ENCODE measurements at places on chromosomes 16 and 17.

DNA sequence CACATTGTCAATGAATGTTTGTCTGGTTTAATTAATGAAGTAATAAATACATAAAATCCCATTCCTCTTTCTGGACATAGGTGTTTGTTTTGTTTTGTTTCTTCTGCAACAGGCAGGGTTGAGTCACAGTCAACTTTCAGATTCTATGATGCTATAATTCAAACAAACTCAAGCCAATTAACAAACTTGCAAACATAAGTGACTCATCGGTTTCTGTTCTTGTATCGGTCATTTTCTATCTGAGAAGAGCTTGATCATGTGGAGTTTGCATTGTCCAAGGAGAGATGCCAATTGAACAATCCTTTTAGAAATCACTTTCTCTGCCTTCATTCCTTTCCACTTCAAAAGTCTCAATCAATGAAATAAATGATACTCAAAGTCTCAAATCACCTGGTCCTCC, 294.2 kb upstream of the C16orf82 start:
- no peak for DNase-seq

DNA sequence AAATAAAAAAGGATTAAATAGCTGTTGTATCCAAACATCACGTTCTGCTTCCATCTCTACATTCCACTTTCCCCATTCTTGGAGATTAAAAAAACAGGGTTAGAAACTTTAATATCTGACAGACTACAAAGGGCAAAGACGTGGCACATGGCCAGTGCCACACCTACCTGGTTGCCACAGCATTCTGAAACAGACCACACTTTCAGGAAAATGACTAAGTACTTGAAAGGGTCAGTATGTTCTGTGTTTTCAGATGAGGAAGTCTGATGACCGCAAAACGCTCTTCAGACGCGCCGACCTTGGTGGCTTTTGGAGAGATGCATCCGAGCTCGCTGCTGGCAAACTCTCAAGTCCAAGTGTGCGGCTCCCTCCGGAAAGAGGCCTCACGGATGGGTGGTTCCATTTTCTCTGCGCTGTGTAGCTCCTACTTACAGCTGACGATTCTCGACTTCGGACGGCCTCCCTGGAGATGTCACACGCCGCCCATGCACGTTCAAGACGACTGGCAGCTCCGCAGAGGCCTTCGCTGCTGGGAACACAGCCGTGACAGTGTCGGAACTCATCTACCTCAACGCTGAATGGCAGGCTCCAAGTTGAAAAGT, 15.5 kb downstream of the MAP1LC3B start:
- no peak for DNase-seq

DNA sequence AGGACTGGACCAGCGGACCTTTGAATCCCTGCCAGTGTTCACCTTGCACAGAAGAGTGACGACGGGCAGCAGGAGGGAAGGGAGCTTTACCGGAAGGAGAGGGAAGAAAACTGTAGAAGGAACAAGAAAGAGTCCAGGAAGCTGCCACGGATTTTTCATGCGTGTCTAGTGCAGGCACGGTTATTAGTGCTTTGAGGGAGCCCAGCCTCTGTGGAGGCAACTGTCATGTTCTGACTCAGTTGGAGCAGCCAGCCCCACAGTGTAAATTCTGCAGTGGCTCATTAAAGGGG, 6.5 kb upstream of the HOXB13 start:
- DNase-seq = no peak

GRCh38 chr17:63775420-63775819, 1.4 kb downstream of the DDX42 start:
- DNase-seq = no peak

- DNase-seq = no peak
These were observed 114.6 kb upstream of the MED13 start for GRCh38 chr17:62179525-62180161.

GRCh38 chr16:69924777-69925191, 26.4 kb upstream of the CLEC18A start:
- DNase-seq = no peak

DNA sequence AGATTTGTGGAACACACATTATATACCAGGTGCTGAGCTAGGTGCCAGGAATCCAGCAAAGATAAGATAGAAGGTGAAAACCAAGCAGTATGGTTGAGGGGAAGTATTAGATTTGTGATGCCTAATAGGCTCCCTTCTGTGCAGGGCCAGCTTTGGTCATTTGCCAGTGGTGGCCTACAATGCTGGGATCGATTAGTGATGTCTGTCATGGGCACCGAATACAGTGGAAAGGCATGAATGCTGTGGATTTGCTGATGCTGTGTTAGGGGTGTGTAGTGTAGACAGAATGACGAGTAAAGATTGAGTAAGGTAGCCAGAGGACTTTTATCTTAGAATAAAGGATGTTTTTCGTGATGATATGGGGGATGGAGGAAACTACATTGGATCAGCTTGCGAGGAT, 48.9 kb downstream of the SNX29 start:
- DNase-seq = no peak

DNA sequence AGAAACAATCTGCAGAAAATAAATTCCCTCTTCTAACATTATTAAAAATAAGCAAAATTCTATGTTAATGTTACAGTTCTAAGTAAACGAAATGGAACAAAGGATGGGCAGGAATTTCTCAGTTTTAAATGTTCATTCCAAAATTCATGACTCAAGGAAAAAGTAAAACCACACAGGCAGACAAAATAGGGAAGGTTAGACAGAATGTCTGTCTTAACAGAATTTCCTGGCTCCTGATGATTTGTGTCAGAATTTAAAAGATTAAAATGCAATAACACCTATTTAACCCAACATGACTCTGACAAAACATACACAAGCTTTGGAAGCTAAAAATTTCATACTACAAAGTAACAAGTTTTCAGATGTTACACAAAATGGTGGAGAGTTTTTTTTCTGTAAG, 42.8 kb downstream of the SPOP start:
- no peak for DNase-seq

GRCh38 chr16:71364133-71364681, 5.7 kb downstream of the CALB2 start:
- DNase-seq = no peak
